ENCODE measurements at places on chromosomes 2 and 18.

DNA sequence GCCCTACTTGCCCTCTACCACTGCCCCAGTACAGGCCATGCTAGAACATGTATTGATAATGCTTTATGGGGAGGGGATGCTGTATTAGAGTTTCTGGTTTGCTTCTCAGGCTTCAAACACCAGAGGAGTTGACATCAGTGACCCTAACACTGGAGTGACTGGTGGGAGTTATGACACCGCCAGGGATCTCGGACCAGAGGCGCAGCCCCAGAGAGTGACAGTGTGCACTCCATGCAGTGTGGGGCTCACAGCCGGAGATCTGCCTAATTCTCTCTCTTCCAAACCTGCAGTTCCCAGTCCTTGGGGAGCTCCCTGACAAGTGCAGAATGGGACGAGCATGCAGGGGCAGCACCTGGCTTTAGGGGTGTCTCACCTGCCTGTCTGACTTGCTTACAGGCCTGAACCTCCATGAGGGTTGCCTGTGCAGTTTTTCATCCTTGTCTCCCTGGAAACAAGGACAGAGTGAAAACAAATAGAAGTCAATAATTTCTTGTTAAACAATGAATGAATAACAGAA lies 244.9 kb upstream of the MYT1L start:
- DNase-seq = no peak

DNA sequence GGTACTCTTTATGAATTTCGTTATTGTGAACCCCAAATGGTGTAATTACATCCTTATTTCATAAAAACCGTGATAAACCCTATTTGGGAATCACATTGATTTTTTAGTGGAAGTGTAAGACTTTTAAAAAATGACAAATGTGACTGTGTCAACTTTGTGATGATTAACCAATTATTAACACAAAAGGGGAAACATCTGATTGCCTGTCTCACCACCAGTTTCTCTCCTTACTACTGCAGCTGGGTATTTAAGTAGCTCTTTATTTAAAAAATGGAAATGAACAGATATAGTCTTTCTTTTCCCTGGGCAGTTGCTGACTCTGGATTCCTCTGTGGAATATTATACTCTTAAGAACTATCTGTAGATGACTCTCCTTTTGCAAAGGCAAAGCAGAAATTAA lies 11.6 kb upstream of the RPE start:
- no peak for DNase-seq

DNA sequence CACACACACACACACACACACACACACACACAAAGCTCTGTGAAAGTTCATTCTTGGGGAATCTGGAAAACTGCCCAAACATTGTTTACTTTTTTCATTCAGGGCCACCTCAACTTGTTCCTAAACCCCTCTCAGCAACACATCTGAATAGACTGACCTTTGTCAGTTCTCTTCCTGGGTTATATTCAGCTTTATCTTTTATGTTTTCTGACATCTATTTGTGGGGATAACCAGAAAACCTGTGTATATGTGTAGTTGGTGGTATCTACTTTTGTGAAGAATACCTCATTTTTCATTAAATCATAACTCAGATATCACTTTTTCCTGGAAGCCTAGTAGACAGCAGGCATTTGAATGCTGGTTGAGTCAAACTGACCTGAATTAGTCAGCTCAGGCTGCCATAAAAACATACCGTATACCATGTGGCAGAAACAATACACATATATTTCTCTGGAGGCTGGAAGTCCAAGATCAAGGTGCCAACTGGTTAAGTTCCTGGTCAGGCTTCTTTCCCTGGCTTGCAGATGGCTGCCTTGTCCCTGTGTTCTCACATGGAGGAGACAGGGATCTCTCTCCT lies 11.0 kb upstream of the RNF144A start:
- no peak for DNase-seq

GRCh38 chr2:124824441-124824840 lies 799.4 kb downstream of the CNTNAP5 start:
- DNase-seq = no peak

DNA sequence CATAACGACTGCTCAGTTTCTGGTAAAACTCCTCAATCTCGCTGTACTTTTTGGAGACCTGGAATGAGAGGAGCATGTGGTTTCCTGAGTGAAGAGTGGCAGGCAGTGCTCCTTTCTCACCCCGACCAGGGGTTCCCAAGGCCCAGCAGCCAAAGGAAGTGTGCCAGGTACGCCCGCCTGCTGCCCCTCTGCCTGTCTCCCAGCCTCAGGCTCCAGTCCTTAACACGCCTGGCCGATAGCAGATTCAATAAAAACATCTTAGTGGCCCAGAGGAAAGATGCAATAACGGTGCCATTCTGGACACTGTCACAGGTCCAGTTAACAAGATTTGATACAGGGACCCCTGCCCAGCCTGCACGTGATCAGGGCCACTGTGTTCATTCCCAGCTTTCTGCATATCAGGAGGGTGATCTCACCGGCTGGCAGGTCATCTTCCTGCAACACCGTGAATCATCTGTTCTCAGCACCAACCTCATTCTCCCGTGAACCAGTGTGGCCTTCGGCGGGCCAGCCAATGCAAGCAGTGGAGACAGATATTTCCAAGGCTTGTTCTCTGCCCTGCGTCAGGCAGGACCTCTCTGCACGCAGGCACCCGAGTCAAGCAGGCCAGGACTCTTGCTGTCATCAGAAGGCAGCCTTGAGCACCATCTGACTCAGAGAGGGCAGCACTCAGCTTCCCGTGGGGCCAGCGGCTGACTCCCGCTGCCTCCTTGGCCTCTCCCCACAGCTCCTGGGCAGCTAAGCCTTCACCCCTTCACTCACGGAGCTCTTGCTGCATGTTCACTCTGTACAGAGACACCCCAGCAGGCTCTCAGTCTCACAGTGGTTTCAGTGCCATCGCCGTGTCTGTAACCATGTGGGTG lies 9.5 kb downstream of the HS1BP3 start:
- no peak for DNase-seq

DNA sequence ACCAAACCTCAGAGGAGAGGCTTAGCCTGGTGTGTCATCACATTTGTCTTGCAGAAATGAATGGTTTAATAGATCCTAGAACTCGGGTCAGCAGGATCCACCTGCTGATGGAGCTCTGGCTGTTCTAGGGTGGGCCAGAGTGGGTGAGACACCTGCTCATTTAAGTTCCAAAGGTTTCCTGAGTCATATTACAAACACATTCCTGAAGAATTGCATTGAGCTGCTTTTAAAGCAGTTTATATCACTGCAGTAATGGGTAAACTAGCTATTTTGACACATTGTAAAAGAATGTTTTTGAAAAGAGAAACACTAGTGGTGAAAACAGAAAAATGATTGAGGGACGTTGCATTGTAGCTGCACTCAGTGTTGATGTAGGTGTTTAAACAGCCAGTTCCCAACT lies 175.3 kb upstream of the TCF4 start:
- no peak for DNase-seq

DNA sequence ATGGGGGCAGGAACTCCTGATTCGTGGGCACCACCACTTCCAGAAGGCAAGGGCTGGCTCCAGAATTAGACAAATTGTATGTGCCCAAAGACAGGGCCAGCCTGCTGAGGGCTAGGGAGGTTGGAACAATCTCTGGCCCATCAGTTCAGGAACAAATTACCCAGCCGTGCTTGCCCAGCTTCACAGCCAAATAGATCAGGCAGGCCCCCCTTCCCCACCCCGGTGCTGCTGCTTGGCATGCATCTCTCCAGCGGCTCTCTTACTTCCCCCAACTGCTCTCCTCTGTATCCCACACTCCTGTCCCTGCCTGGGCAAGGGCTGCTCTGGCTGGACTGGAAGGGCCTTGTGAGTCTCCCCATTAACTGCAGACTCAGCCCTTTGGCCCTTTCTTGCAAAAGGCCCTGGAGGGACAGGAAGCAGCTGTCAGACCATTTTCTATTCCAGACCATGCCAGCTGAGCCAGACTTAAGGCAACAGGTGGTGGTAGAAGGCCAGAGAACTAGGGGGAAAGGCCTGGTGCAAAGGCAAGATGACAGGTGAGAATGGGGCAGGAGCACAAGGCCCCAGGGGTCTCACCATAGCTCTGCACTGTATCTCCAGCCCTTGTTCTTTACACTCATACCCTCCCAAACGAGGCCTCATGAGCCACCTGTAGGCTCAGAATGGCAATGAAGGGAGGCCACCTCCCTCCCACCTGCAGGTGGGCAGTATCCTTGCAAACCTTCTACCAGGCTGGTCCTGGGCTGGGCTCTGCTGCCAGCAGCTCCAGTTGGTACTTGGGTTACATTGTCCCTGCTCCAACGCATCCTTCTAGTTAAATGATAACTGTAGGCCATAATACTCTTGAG lies 30.7 kb upstream of the ACAA2 start:
- no peak for DNase-seq

GRCh38 chr2:100031604-100032003 lies 110.8 kb downstream of the AFF3 start:
- no peak for DNase-seq

DNA sequence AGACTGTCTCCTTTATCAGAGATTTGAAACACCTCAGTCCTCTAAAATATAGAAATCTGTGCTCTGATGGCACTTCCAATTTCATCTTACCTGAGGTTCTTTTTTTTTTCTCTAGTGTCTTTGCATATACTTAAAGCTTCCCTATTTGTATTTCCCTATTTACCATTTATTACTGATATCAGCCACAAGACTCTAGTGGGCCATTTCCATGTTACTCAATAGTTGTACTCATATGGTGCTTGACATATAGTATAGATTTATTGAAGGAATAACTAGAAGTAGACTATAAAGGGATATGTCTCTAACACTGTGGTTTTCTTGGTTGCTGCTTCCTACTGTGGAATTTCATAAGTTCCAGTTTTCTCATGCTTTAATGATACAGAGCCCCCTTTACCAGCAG lies 3.0 kb downstream of the RBM45 start:
- no peak for DNase-seq

- no peak for DNase-seq
Measured at GRCh38 chr18:48608581-48608980, 69.8 kb downstream of the CTIF start.

- no peak for DNase-seq
Measured at GRCh38 chr18:57956491-57956890, 87.5 kb upstream of the NEDD4L start.

DNA sequence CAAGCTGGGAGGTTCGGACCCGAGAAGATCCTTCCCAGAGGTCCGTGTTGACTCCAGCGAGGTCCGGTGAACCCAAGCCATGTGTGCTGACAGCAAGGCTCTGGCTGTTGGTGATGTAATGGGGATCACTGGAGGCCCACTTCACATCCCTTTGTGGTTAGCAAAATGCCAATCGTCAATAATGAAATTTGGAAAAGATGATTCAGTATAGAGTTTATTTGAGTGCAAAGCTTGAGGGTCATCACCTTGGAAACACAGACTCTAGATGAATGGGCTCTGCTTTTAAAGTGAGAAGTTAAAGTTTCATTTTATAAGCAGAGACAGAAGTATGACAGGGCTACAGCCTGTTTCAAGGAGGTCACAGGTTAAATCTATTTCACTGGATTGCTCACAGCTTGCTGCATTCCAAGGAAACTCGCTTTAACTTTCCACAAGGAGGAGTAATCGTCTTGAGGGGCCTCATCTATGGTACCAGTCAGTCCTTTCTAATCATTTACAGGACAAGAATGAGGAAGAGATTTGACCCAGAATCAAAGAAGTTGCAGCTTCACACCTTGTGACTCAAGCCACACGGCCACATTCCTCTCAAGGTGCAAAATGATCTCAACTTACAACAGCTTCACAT lies 140.5 kb downstream of the TPO start:
- DNase-seq = no peak

DNA sequence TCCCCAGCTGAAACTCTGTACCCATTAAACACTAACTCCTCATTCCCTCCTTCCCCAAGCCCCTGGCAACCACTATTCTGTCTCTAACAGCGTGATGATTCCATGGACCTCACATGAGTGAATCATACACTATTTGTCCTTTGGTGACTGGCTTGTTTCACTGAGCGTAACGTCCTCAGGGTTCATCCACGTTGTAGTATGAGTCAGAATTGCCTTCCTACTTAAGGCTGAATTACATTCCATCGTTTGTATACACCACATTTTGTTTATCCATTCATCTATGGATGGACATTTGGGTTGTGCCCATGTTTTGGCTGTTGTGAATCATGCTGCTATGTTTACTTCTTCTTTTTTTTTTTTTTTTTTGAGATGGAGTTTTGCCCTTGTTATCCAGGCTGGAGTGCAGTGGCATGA lies 19.6 kb upstream of the CABLES1 start:
- DNase-seq = no peak

- no peak for DNase-seq
Measured at GRCh38 chr2:134468164-134468563, 214.3 kb downstream of the MGAT5 start.

DNA sequence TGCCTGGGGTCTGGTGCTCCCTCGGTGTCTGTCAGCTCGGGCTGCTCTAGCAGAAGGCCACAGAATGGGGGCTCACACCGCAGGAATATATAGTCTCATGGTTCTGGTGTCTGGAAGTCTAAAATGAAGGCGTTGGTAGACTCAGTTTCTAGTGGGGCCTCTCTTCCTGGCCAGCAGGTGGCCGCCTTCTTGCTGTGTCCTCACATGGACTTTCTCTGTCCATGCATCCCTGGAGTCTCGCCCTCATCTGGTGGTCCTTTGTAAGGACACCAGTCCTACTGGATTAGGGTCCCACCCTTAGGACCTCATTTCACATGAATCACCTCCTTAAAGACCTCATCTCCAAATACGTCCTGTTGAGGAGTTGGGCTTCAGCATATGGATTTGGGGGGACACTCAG lies 65.7 kb downstream of the RRM2 start:
- no peak for DNase-seq

DNA sequence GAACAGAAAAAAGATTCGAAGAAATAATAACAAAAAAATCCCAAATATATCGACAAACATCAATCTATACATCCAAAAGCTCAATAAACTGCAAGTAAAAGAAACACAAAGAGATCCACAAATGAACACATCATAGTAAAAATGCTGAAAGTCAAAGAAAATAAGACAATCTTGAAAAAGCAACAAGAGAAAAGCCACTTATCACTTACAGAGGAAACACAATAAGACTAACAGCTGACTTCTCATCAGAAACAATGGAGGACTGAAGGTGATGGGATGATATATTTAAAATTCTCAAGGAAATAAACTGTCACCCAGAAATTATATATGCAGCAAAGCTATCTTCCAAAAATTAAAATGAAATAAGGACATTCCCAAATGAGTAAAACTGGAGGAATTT lies 140.3 kb downstream of the NDUFA10 start:
- no peak for DNase-seq

DNA sequence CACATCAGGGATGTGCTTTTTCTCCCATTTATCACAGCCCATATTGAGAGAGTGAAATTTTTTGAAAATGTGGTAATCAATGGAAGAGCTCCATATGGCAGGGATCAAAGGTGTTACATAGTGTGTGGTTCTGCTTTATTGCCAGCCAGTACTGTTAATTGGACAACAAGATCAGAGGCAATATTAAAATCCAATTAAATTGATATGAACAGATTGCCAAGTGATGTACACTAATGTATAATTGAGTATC lies 338.9 kb downstream of the BCL11A start:
- DNase-seq = no peak

DNA sequence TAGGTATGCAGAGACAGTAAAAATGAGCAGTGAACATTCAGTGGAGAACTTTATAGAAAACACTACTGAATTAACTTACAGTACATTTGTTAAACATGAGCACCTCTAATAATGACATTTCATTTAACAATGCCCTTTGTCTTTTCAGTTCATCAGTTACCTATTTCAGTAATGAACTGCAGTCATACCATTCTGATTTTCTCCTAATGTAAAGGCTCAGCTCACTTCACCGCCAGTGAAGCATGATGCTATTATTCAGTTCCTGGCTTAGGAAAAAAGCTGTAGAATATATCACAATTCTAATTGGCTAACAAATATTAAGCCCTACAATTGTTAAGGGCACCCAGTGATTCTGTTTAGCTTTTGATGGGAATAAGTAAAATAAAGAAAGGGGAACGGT lies 37.1 kb upstream of the CCDC93 start:
- no peak for DNase-seq

- no peak for DNase-seq
Measured at GRCh38 chr2:97653874-97654273, 8.0 kb downstream of the COX5B start.
